ENCODE measurements at places on chromosomes 2 and 18. TPM values are rescaled to one million over a fixed set of nuclear protein-coding genes. Genes with fewer than 3 reads are reported as not detected.

The XIRP2 gene
- not detected for total RNA-seq

The CD8B gene
- total RNA-seq = not detected

The EIF5B gene
- total RNA-seq = 16.6 TPM

The ACYP2 gene
- 12.0 TPM for total RNA-seq

The GAREM2 gene
- 0.06 TPM for total RNA-seq

The MLPH gene
- 53.1 TPM for total RNA-seq

The TMEFF2 gene
- total RNA-seq = 0.12 TPM

The SIGLEC15 gene
- total RNA-seq = 12.1 TPM

The TSPYL6 gene
- total RNA-seq = not detected

The DTYMK gene
- total RNA-seq = 141 TPM

The CNGA3 gene
- not detected for total RNA-seq

The CYS1 gene
- total RNA-seq = 2.1 TPM

Data from Daoy (cell line).